ENCODE measurements at places on chromosomes 12 and 14. TPM values are rescaled to one million over a fixed set of nuclear protein-coding genes. Genes with fewer than 3 reads are reported as not detected.

DNA sequence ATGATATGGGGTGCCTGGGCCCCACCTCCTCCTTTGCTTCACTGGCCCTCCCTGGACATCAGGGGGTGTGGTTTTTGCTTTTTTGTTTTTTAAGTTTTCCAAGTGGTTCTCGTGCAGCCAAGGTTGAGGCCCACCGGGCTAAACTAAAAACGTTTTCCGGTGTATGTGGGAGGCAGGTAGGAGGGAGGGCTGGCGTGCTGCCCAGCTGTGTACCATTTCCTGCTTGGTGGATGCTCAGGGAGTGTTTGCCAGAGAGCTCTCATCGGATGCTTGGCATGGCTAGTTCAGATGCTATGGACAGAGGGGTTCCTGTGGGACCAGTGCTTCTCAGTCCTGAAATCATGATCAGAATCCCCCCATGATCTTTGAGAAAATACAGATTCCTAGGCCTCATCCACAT lies 246.4 kb downstream of the CACNA1C start:
- DNase-seq: no peak

Gene SERPINA5
- 3.3 TPM for total RNA-seq

Gene CDKN1B
- 38.1 TPM for total RNA-seq

GRCh38 chr12:101880769-101881168 lies 3.4 kb downstream of the DRAM1 start:
- DNase-seq: no peak

All from right atrium auricular region (tissue), 2 donors.